ENCODE measurements at places on chromosomes 13 and 19.

DNA sequence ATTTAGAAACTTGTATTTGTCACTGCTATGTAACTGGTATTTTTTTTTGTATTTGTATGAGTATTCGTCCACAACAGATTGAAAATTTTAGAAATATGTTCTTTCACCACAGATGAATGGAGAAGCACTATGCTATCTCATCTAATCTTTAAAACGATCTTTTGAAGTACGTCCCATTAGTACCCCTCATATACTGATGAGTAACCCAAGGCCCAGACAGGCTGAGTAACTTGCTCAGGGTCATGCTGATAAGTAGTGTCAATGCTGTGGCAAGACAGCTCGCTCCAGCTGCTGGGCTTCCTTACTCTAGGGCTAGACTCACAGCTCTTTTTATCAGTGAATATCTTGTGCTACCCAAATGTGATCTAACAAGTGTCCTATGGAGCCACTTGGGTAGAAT lies 154.2 kb downstream of the SUCLA2 start:
- DNase-seq = no peak

DNA sequence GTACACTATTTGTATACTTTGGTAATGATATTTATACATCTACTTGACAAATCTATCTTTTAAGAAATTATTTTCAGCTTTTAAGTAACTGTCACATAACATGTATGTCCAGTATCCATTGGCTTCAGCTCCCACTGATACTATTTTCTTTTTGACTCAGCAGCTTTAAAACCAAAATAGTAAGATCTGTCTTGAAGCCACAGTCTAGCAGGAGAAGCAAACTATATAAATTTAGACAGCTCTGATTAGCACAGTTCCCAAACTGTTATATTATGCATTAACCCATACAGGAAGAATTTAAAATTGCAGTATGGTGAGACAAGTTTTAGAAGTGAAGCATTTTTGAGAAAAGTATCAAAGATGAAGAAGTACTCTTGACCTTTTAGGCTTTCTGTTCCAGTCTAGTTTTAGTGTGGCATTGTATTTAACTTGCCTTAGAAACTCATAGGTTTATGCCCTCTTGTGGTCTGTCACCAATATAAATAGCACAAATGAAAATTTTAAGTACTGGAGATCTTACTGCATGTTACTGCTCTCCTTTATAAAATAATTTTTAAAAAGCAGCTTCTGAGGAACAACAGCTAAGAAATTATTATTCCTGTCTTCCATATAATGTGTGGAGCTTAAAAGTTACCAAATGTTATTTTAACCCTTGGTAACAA lies 24.7 kb downstream of the URI1 start:
- no peak for DNase-seq

- DNase-seq = no peak
These were observed 53.5 kb upstream of the TSC22D1 start for GRCh38 chr13:44629465-44630183.

DNA sequence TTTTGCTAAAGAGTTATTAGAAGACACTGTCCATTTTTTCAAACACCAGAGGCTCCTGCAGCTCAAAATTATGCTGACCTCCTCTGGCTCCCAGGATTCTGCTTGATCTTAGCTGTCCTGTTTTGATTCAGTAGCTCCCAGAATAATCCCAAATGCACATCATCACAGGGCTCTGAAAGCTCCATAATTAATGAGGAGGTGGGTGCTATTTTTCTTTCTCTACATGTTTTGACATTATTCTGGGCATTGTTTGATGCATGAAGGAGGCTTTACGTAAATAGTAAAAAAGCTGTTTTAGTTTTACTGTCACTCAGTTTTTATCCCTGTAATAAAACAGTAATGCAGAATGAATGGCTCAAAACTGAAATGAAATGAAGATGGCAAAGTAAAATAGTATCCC lies 495.4 kb downstream of the DCT start:
- no peak for DNase-seq

GRCh38 chr13:114155926-114156883 lies 22.9 kb upstream of the CFAP97D2 start:
- peak; percentile 55 for DNase-seq

- DNase-seq = no peak
These were observed 21.4 kb downstream of the UHRF1 start for GRCh38 chr19:4930664-4931063.

- no peak for DNase-seq
These were observed 18.9 kb upstream of the EPHX3 start for GRCh38 chr19:15251010-15251748.

GRCh38 chr19:30406220-30407067 lies 34.3 kb downstream of the ZNF536 start:
- DNase-seq = no peak

Data from activated CD4-positive, alpha-beta T cell treated with anti-CD3 and anti-CD28 coated beads, Interleukin-2, amount 10 ng/mL, durations not matched to agents 7 days and 5 days (primary cell).